HFFc6 (cell line): ENCODE measurements at places on chromosomes 6 and 20. TPM values are rescaled to one million over a fixed set of nuclear protein-coding genes. Genes with fewer than 3 reads are reported as not detected.

Gene SIRPB1
- total RNA-seq = 0.41 TPM in 1 of 3 replicates, not detected in the others

DNA sequence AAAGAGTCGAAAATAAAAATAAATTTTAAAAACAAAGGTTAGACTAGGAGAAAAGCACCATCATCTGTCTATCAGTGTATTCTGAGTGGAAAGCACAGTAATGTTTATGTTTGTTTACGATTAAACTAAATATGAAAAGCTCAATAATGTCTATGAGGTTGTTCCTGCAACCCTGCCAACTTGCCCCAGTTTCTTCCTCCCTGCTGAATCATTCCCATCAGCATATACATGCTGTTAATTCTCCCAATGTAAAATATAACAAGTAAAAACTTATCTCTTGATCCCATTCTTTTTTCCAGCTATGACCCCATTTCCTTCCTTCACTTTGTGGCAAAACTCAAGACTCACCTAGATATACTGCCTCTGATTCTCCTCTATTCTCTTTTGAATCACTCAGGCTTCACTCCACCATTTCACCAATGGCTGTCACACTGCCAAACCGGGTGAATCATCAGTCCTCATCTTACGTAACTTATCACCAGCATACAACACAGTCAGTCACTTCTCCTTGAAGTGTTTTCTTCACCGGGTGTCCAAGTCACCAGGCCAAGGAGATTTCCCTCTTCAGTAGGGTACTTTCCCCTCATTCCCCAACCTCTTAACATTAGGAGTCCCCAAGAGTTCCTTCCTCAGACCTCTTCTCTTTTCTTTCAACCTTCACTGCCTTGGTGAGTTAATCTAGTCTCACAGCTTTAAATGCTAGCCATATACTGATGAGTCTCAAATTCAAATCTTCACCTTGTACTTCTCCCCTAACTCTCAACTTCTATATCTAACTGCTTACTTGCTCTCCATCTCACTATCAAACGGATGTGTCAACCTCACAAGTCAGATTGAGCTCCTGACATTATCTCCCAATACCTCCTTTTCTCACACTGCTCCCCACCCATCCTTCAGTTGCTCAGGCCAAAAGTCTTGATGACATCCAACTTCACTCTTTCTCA lies 6.2 kb downstream of the TMEM242 start:
- H3K4me3 ChIP-seq = no peak overlapping the region; the same call in 1 of the 2 replicates
- peak overlapping the region; percentile 78 for H3K27ac ChIP-seq
- H3K27me3 ChIP-seq = no peaks in the 10 kb centered on the region
- DNase-seq = peak; percentile 86
- peaks cover 27% of the 10 kb centered on the region for H3K36me3 ChIP-seq
- peaks cover 27% of the 10 kb centered on the region for H3K4me1 ChIP-seq

DNA sequence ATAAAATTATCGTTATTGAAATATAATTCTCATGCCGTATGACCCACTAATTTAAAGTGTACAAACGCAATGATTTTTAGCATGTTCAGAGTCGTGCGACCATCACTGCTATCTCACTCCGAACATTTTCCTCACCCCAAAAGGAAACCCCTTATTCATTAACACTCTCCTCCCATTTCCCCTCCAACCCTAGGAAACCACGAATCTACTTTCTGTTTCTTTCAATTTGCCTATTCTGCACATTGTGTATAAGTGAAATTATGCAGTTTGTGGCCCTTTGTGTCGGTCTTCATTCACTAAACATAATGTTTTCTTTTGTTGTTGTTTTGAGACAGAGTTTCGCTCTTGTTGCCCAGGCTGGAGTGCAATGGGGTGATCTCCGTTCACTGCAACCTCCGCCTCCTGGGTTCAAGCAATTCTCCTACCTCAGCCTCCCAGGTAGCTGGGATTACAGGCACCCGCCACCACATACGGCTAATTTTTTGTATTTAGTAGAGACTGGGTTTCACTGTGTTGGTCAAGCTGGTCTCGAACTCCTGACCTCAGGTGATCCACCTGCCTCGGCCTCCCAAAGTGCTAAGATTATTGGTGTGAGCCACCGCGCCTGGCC lies 99.7 kb upstream of the ZNF217 start:
- no peaks in the 10 kb centered on the region; the same call in 1 of the 2 replicates for H3K27me3 ChIP-seq
- no peak overlapping the region for H3K4me3 ChIP-seq
- DNase-seq = no peak
- peaks cover 25% of the 10 kb centered on the region for H3K4me1 ChIP-seq
- 0 out of 2 replicates have a peak overlapping the region, but pooled peaks have one; percentile 31 for H3K27ac ChIP-seq
- H3K36me3 ChIP-seq = no peaks in the 10 kb centered on the region

- peak overlapping the region; percentile 60 for H3K27ac ChIP-seq
- H3K4me1 ChIP-seq = peaks cover 48% of the 10 kb centered on the region
- H3K4me3 ChIP-seq = no peak overlapping the region
- H3K27me3 ChIP-seq = no peaks in the 10 kb centered on the region
Observed at GRCh38 chr6:144955859-144956258, 670.7 kb downstream of the UTRN start.

GRCh38 chr20:38055294-38055693 lies 21.7 kb downstream of the RPRD1B start:
- no peaks in the 10 kb centered on the region for H3K27me3 ChIP-seq
- DNase-seq = no peak
- peaks cover 16% of the 10 kb centered on the region for H3K36me3 ChIP-seq
- peaks cover 39% of the 10 kb centered on the region for H3K4me1 ChIP-seq

- no peaks in the 10 kb centered on the region for H3K4me1 ChIP-seq
- DNase-seq = no peak
- H3K27ac ChIP-seq = no peak overlapping the region
- no peak overlapping the region for H3K4me3 ChIP-seq
- no peaks in the 10 kb centered on the region for H3K36me3 ChIP-seq
- no peaks in the 10 kb centered on the region for H3K27me3 ChIP-seq
Observed at GRCh38 chr6:120484146-120484545, 850.1 kb downstream of the TBC1D32 start.

DNA sequence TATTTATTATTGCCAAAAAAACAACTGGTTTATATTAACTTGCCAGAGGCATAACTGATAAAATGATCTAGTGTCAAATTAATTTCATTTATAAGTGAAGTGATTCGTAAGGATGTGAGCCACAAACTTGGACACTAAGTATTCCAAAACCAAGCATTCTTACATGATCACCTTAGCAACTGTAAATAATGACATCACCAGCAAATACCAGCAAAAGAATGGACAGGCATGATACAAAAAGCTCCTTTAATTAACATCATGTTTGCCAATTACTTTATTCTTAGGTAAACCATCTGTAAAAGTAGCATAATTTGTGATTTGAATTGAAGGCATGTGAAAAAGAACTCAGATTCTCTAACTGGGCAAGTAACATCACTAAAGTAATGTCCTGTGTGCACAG lies 17.2 kb upstream of the FNDC1 start:
- H3K4me1 ChIP-seq = peaks cover 6% of the 10 kb centered on the region; the same call in 1 of the 2 replicates
- H3K36me3 ChIP-seq = peaks cover 7% of the 10 kb centered on the region; the same call in 1 of the 2 replicates
- no peak overlapping the region for H3K4me3 ChIP-seq
- peaks cover 18% of the 10 kb centered on the region for H3K27me3 ChIP-seq
